GM04503 (cell line): ENCODE measurements at places on chromosomes 2 and 18.

GRCh38 chr2:45612731-45613130, 1.7 kb upstream of the SRBD1 start:
- DNase-seq, result no peak

DNA sequence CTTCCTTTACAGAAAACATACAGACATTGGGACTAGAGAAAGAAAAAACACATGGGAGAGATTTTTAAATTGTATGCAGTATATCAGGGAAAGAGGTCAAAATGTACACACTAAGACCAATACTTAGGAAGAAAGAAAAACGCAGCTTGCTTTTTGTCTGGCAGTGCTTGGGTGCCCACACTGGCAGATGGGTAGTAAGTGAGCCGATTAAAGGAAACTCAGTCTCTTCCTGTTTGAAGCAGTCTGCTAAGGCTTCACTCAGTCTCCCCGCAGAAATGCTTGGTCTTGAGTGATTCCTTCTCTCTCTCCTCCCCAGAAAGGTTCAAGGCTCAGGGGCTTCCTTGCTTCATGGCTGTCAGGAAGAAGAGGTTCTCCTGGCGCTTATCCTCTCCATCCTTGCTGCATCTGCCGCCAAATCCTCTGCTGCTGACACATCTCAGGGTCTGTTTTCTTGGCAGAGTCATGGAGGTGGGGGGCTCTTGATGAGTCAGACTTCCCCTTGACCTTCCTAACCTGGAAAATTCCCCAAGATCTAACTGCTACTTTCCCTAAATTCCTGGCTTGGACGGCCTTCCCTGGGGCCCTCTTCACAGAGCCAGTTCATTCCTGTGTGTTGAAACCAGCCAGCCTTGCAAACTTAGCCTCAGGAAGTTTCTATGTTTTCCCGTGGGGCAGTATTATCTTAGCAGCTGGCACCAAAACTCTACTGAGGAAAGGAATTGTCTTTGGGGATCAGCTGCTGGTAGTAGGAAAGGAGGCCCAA, 10.5 kb upstream of the TMSB10 start:
- DNase-seq, result no peak

- peak; percentile 27 for DNase-seq
Observed at GRCh38 chr18:47150029-47150823, at the start of gene HDHD2. TSS of gene HDHD2 (minus strand) at chr18:47150500. CDS start at chr18:47136439, 14,061 bp downstream.

DNA sequence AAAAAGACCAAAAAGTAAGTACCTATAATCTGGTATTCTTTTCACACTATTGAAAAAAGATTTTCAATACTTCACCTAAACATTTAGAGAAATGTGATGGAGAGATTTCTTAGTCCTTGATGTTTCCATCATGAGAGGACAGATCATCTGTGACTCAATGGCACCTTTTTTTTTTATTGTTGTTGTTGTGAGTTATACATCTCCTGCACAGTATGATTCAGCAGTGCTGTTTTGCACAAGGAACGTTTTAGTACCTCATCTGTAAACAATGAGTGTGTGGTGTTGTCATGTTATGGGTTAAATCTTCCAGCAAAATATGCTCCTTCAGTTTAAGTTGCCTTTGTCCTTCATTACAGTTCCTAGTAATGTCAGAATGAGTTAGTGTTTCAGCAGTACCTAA, 2.2 kb downstream of the KIAA1328 start:
- DNase-seq, result no peak

- DNase-seq, result no peak
Observed at GRCh38 chr2:206443735-206444527, 599 bp downstream of the ADAM23 start.

DNA sequence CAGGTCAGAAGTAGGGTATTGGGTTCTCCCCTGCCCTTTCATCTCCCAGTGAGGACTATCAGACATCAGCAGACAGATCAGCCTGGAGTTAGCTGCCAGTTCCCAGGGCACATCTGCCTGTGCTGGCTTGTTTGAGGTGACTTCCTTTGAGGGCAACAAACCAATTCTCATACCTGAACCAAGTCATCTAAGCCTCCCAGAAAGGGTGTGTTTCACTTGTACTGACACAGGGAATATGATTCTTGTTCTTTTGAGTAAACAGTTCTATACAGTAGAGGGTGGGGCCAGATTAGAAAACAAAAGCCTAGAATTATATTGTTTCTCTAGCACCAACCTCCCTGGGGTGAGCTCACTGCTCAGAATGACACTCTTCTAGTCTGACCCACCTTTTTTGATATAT, 591.9 kb downstream of the SLC4A3 start:
- DNase-seq, result no peak

GRCh38 chr2:197306696-197307040, 3.9 kb downstream of the ANKRD44 start:
- no peak for DNase-seq

- DNase-seq, result no peak
Observed at GRCh38 chr2:43897492-43897891, 58.7 kb downstream of the ABCG8 start.

- DNase-seq, result no peak
Observed at GRCh38 chr18:58045242-58046092, 1.4 kb downstream of the NEDD4L start.

DNA sequence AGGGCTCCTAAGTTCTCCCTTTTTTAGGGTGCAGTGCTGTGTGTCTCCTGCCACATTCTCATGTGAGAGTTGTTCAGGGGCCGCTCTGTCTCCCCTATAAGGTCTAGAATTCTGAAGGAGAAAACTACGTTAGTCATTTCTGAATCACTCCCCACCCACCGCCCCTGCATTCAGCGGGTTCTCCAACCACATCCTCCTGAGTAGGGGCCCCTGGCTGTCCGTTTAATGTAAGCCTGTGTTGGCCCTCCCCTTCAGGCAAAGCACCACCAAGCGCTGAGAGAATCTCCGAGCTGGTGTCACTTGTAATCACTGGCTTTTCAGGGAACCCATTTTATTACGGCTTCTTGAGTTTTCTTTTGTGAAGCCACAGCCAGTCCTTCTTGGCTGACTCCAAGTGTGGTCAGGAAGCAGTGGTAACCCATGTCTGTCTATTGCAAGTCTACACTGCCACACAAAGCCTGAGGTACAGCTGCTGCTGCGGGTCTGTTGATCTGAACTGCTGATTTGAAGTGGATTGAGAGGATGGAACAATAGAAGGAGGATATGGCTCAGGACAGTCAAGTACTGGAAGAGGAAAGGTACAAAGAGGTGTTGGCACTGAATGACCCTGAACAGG, 16.9 kb downstream of the LCT start:
- no peak for DNase-seq

DNA sequence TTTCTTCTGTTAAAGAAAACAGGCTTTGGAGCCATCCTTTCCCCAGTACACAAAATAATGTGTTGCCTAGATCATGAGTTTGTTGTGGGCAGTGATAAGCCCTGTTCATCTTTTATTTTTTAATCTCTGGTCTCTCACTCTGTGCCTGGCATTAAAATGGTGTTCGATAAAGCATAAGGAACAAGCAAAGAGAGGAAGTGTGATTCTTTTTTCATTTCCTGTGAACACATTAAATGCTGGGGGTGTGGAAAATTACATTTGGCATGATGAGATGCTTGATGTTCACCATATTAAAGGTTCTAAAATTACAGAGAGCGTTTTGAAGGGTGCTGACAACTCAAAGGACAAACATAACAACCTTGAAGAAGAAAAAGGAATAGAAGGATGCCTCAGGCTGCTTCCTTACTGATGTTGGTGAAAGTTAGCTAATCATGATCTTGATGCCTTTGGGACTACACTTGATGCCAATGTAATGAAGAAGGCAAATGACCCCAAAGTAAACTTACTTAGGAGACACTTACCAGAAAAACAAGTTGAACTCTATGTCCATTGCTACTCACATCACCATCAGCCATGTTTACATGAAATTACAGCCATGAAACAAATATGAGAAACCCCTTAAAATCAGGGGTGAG, 33.0 kb downstream of the TMEFF2 start:
- no peak for DNase-seq

- peak; percentile 58 for DNase-seq
Observed at GRCh38 chr18:62437235-62438017, 85.4 kb upstream of the ZCCHC2 start.
